ENCODE measurements at places on chromosomes 5 and 9. TPM values are rescaled to one million over a fixed set of nuclear protein-coding genes. Genes with fewer than 3 reads are reported as not detected.

- no peaks in the 10 kb centered on the region for H3K36me3 ChIP-seq
- no peaks in the 10 kb centered on the region for H3K27me3 ChIP-seq
Measured at GRCh38 chr5:151911011-151911410, 13.6 kb downstream of the GLRA1 start.

DNA sequence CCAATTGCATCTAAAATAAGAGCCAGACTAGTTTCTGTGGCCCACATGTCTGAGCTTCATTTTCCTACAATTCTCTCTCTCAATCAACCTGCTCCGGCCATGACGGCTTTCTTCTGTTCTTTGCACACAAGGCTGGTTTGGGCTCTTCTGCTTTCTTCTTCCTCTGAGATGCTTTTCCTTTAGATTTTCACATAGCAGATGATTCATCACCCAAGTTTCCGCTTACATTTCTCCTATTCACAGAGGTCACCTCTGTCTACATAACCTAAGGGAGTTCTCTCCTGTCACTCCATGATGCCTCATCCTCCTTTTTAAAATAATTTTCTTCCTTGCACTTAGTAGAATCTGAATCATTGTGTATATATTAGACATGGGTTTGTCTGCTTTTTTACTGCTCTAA, 334.6 kb upstream of the TUSC1 start:
- DNase-seq: no peak
- H3K36me3 ChIP-seq: no peaks in the 10 kb centered on the region
- no peaks in the 10 kb centered on the region for H3K27me3 ChIP-seq
- no peaks in the 10 kb centered on the region for H3K4me1 ChIP-seq
- H3K27ac ChIP-seq: no peak overlapping the region

- H3K27me3 ChIP-seq: peaks cover 49% of the 10 kb centered on the region
- DNase-seq: no peak
- H3K36me3 ChIP-seq: no peaks in the 10 kb centered on the region
- no peak overlapping the region for H3K27ac ChIP-seq
- H3K4me3 ChIP-seq: no peak overlapping the region
- peaks cover 36% of the 10 kb centered on the region for H3K4me1 ChIP-seq
Measured at GRCh38 chr9:127928676-127929624, 1.6 kb downstream of the PIP5KL1 start.

- H3K27ac ChIP-seq: peak within 1 kb of the TSS; percentile 91
- peaks cover 66% of the 10 kb centered on the region for H3K4me1 ChIP-seq
- DNase-seq: no peak
- no peaks in the 10 kb centered on the region for H3K36me3 ChIP-seq
- H3K27me3 ChIP-seq: no peaks in the 10 kb centered on the region
- peak within 1 kb of the TSS; percentile 81 for H3K4me3 ChIP-seq
Measured at GRCh38 chr9:136095070-136096058, at the start of gene NACC2. TSS of gene NACC2 (minus strand) at chr9:136095289. CDS start at chr9:136050521, 44,768 bp downstream.

The NR5A1 gene
- total RNA-seq: not detected

DNA sequence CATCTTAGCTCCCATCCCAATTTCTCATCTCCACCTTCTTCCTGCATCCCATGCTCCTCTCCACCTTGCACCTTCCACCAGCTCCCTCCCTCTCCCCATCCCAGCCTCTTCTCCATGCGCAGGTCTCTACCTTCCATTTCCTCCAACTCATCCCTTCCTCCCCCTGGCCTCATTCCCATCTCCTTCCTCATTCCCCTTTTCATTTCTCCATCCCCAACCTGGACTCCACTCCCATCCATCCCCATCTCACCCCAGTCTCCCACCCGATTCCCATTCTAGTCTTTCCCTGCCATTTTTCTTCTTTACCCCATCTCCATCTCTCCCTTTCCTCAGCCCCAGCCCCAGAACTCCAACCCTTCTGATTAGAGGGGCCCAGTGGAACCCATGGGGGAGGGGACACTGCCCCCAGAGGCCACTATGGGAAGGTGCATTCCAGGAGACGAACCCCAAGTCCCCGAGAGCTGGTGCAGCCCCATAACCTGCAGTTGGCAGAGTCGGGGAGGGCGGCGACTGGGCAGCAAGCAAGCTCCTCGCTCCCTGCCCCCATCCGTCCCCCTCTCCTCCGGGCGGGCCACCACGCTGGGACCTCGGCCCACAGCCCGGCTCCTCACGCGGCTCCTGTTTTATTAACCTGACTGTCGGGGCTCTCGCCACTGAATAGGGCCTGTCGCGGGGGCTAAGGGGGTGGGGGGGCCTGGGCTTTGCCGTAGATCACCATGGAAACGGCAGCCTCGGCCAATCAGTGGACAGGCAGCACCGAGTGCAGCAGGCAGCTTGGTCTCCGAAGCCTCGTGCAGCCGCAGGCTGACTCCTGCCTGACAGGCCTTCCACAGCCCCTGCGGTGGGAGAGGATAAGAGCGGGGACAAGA, 66.7 kb downstream of the PCDH1 start:
- no peaks in the 10 kb centered on the region for H3K36me3 ChIP-seq
- no peak for DNase-seq
- H3K27ac ChIP-seq: no peak overlapping the region
- H3K27me3 ChIP-seq: no peaks in the 10 kb centered on the region
- peaks cover 3% of the 10 kb centered on the region for H3K4me1 ChIP-seq

DNA sequence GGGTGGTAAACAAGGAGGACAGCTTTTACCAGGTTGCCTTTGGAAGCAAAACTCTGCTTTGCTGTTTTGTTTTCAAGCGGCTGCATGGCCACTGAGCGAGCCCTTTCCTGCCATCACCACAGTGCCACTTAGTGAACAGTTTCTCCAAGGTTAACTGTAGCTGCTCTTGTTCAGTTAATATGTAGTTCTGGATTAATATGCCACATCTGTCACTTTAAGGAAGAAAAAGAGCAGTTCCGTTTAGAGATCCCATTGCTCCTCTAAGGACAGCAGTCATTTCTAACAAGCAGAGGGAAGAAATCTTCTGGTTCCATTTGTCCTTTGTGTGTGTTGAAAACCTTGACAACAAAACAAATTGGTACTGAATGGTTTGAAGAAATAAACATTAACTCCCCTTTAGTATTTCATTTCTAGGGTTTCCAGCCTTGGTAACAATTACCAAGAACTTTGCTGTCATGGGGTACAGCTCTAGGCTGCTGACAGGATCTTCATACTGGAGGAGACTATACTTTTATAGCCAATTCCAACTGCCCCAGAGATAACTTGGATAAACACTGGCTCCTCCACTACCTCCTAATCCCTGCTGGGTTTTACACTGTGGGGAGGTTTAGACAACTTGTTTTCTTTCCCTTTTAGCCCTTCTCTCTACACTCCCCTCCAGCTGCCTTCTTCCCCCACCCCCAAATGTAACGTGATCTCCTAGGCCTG, 10.3 kb upstream of the ABL1 start:
- peaks cover 32% of the 10 kb centered on the region for H3K4me1 ChIP-seq
- peak overlapping the region; percentile 75 for H3K27ac ChIP-seq
- no peaks in the 10 kb centered on the region for H3K36me3 ChIP-seq
- DNase-seq: no peak
- no peaks in the 10 kb centered on the region for H3K27me3 ChIP-seq

The SPINK1 gene
- total RNA-seq: not detected

DNA sequence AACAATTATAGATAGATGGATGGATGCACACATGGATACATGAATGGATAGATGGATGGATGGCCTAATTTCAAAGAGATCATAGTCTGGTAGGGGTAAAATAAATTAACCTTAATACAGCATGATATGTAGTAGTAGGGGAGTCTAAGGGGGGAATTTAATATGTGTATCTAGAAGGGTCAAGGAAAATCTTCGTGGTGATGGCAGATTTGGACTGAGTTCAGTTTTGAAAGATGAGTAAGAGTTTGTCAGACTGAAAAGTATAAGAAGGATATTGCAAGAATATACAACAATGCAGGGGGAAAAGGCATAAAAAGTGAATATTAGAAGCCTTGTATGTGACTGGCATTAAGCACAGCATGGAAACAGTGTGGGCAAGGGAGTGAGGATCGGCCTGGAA, 98.7 kb downstream of the ZNF462 start:
- peak overlapping the region; percentile 53 for H3K27ac ChIP-seq
- no peaks in the 10 kb centered on the region for H3K36me3 ChIP-seq
- no peaks in the 10 kb centered on the region for H3K4me1 ChIP-seq
- H3K4me3 ChIP-seq: no peak overlapping the region

- H3K36me3 ChIP-seq: no peaks in the 10 kb centered on the region
- H3K4me3 ChIP-seq: no peak overlapping the region
- H3K27me3 ChIP-seq: no peaks in the 10 kb centered on the region
- no peak for DNase-seq
- peaks cover 9% of the 10 kb centered on the region for H3K4me1 ChIP-seq
- no peak overlapping the region for H3K27ac ChIP-seq
Measured at GRCh38 chr5:56330806-56331205, 97.7 kb upstream of the ANKRD55 start.

GRCh38 chr9:135263511-135263910, 176.0 kb downstream of the OLFM1 start:
- no peak for DNase-seq
- no peak overlapping the region for H3K4me3 ChIP-seq
- H3K27me3 ChIP-seq: peaks cover 90% of the 10 kb centered on the region
- no peaks in the 10 kb centered on the region for H3K4me1 ChIP-seq
- no peak overlapping the region for H3K27ac ChIP-seq
- H3K36me3 ChIP-seq: no peaks in the 10 kb centered on the region

DNA sequence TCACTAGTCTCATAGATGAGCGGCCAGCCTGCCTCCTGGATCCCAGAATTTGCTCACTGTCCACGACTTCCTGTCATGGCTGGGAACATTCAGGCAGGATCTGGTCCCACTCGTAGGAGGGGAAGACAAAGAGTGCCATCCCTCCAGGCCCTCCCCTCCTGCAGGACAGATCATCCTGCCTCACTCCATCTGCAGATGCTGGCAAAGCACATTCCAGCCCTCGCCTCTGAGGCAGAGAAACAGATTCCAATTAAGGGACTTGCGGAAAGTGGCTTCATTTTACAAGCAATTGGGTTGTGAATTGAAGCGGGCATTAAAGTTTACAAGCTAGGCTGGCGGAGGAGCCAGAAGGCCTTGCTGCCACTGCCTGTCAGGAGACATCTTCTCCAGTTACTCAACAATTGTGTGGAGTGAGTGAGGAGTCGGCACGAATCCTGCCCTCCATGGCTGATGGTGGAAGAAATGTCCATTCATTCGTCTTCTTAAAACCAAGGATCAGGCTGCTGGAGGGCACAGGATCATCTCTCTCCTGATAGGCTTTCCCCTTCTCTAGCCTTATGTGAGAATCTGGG, 41.8 kb upstream of the KCNMB1 start:
- H3K27ac ChIP-seq: no peak overlapping the region
- H3K4me1 ChIP-seq: peaks cover 4% of the 10 kb centered on the region
- no peaks in the 10 kb centered on the region for H3K36me3 ChIP-seq
- DNase-seq: no peak
- no peaks in the 10 kb centered on the region for H3K27me3 ChIP-seq

The MAP1B gene
- total RNA-seq: 24.8 TPM

DNA sequence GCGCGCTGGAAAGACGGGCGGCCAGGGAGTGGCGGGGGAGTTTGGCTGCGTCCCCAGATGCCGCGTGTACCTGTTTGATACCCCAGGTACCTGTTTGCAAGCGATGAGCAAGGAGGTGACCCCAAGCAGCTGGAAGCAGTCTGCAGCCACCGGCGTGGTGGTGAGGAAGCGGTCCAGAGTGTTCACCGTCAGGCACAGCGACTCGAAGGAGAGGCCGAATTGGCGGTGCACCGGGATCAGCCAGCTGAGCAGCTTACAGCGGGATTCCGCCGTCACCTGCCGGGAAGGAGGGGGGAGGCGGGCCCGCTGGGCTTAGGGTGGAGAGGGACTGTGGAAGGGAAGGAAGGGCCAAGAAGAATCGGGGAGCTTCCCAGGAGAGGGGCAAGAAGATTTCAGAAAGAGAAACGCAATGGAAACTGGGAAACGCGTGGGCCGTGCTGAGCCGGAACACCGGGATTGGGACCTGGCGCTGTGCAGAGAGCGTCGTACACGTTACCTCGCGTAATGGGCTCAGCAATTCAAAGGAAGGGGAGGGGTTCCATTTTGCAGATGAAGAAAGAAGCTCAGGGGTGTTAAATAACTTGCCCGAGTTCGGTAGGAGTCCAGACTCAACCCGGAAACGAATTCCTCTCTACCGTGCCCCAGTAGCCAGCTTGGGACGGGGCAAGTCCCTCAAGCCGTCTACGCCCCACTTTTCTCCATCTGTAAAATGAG, 980 bp downstream of the CCNO start:
- peak overlapping the region; percentile 69 for H3K27ac ChIP-seq
- H3K27me3 ChIP-seq: peaks cover 29% of the 10 kb centered on the region
- no peaks in the 10 kb centered on the region for H3K36me3 ChIP-seq
- no peak for DNase-seq
- H3K4me3 ChIP-seq: peak overlapping the region; percentile 49

GRCh38 chr9:93187047-93187446, 3.1 kb downstream of the WNK2 start:
- H3K27ac ChIP-seq: no peak overlapping the region
- H3K4me3 ChIP-seq: no peak overlapping the region
- DNase-seq: no peak
- H3K4me1 ChIP-seq: peaks cover 9% of the 10 kb centered on the region

GRCh38 chr5:98217138-98217537, 556.3 kb upstream of the RGMB start:
- no peaks in the 10 kb centered on the region for H3K27me3 ChIP-seq
- no peak overlapping the region for H3K4me3 ChIP-seq
- H3K27ac ChIP-seq: no peak overlapping the region
- no peak for DNase-seq
- H3K4me1 ChIP-seq: no peaks in the 10 kb centered on the region

DNA sequence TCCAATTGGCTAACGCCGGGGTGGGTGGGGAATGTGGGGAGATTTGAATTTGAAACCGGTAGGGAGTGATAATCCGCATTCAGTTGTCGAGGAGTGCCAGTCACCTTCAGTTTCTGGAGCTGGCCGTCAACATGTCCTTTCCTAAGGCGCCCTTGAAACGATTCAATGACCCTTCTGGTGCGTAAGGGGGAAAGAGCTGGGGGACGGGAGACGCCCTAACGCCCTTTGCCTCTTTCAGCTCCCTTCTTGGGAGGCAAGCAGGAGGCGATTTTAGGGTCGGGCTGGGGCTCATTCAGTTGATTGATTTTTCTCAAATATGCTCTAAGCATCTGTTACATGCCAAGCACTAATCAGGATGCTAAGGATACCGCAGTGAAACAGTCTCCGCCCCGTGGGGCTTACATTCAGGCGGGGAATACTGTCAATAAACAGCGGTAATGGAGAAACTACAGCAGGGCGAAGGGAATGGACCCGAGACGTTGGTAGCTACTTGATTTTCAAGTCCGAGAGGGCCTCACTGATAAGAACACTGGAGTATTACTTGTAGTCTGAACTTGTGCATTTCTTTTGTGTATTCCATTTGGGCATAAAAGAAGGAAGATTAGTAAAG, at the start of gene HMMR:
Gene HMMR, plus strand, starts transcription at position 71 of the 610 bp plus-strand sequence. Its CDS starts 61 bp downstream, at position 132.
- H3K27ac ChIP-seq: peak within 1 kb of the TSS; percentile 95
- H3K4me1 ChIP-seq: peaks cover 12% of the 10 kb centered on the region
- DNase-seq: no peak
- H3K4me3 ChIP-seq: peak within 1 kb of the TSS; percentile 57

The UNC13B gene
- total RNA-seq: 32.4 TPM

The IFNB1 gene
- total RNA-seq: not detected

GRCh38 chr9:121288673-121289025, 20.7 kb downstream of the GSN start:
- peak overlapping the region; percentile 94 for H3K27ac ChIP-seq
- H3K36me3 ChIP-seq: no peaks in the 10 kb centered on the region
- no peaks in the 10 kb centered on the region for H3K27me3 ChIP-seq
- no peak overlapping the region for H3K4me3 ChIP-seq
- peaks cover 96% of the 10 kb centered on the region for H3K4me1 ChIP-seq
- no peak for DNase-seq

GRCh38 chr9:131485206-131485605, 17.5 kb upstream of the POMT1 start:
- no peak overlapping the region for H3K27ac ChIP-seq
- H3K4me1 ChIP-seq: peaks cover 26% of the 10 kb centered on the region
- DNase-seq: no peak
- H3K4me3 ChIP-seq: no peak overlapping the region

- no peak for DNase-seq
- peaks cover 8% of the 10 kb centered on the region for H3K27me3 ChIP-seq
- peak overlapping the region; percentile 88 for H3K27ac ChIP-seq
- H3K4me1 ChIP-seq: peaks cover 40% of the 10 kb centered on the region
Measured at GRCh38 chr9:33415501-33416038, 13.2 kb upstream of the AQP7 start.
